ENCODE measurements at places on chromosomes 3 and 15.

DNA sequence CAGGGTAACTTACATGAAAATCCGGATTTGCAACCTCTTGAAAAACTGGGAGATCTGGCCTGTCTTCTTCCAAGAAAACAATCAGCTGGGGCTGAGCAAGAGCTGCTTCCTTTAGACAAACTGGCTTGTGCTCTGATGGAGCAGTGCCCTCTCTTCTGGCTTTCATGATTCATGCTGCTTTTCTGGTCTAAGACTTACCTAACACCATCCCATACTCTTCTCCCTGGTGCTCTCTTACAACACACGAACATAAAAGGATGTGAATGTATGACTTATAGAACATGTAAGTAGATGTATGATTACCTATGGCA lies 9.9 kb downstream of the TJP1 start:
- peak; percentile 96 for DNase-seq

GRCh38 chr3:122094693-122095092 lies 39.5 kb downstream of the CD86 start:
- no peak for DNase-seq

- no peak for DNase-seq
Measured at GRCh38 chr3:136835089-136835812, 16.3 kb downstream of the SLC35G2 start.

GRCh38 chr3:63724987-63725386 lies 72.5 kb downstream of the SNTN start:
- no peak for DNase-seq

GRCh38 chr3:10336761-10337160 lies 15.8 kb upstream of the SEC13 start:
- DNase-seq = no peak

DNA sequence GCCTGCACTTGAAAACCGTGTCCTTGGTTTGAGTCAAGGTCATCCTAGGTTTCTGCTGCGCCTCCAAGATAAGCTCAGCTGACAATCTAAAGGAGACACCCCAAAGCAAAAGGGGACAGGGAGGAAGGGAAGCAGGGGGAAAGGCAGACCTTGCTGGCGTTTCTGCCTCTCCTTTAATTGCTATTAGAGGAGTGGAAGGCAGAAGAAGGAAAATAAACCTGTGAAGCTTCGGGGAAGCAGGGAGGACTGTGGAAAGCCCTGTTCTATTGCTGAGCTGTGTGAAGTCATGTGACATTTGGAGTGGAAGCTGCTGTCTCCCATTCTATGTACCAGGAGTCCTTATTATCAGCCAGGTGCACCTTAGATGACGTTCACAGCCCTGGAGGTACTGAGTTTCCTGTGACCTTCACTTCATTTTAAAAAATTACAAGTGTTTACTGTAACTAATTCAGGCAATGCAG lies 21.5 kb upstream of the CHD2 start:
- DNase-seq = no peak

GRCh38 chr3:172987273-172987672 lies 153.8 kb downstream of the SPATA16 start:
- no peak for DNase-seq

- DNase-seq = no peak
Measured at GRCh38 chr3:70951316-70951715, 632.2 kb downstream of the FOXP1 start.

DNA sequence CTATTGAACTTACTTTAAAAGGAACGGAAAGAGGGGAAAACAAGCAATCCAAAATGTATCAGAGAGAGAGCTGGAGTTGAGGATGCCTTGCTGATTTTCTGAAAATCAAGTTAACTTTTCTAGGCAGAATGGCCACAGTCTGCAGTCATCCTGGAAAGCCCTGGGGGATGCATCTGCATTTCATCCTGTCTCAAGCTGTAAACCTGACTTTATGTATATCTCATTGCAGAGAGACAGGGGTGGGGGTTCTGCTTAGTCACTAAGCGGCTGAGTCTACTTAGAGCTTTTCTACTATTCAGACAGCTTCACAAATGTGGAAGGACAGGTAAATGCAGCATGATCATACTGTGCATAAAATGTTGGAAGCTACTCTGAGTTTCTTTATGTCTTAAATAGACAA lies 41.4 kb downstream of the MRPS25 start:
- no peak for DNase-seq

- no peak for DNase-seq
Measured at GRCh38 chr3:140204271-140204984, 269.4 kb downstream of the CLSTN2 start.

DNA sequence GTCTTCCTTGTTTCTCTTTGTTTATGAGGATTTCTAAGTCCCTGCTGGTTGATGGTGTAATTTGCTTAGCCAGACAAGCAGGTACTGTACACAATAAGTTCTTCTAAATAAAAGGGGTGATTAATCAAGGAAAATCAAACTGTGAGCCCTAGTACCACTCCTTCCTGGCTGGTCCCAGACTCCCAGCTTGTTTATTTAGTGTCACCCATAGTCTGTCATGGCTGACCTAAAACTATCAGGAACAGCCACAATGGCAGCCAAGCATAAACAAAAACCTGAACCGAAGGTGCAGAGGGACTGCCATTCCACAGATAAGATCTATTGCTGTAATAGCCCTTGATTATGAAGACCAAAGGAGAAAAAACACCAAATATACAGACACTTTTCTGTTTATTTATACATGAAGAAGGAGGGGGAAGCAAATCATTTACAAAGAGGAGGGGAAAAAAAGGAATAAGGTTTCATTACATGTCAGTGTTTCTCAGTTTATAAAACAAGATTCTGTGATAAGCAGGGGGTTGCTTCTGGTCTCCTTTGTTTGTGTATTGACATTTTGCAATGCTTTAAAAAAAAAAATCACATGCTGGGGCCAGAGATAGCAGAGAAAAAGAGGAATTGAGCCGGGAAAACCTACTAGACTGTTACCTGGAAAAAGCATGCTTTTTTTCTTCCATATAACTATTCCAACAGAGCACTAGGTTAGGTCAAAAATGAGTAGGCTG lies 182.4 kb upstream of the DPH6 start:
- no peak for DNase-seq

GRCh38 chr15:85494048-85494777 lies 113.8 kb downstream of the AKAP13 start:
- peak; percentile 8 for DNase-seq

GRCh38 chr15:70954733-70955132 lies 62.1 kb downstream of the LRRC49 start:
- no peak for DNase-seq

Measured in trophoblast cell (in vitro differentiated cells and primary cell).